Activated CD4-positive, alpha-beta memory T cell treated with anti-CD3 and anti-CD28 coated beads for 36 hours (primary cell): ENCODE measurements at places on chromosomes 4 and X. TPM values are rescaled to one million over a fixed set of nuclear protein-coding genes. Genes with fewer than 3 reads are reported as not detected.

Gene ZDHHC15
- 0.22 TPM for total RNA-seq

Gene RENBP
- total RNA-seq, result 8.2 TPM

- H3K36me3 ChIP-seq, result no peaks in the 10 kb centered on the region
- H3K27ac ChIP-seq, result no peak overlapping the region
- H3K4me1 ChIP-seq, result peaks cover 7% of the 10 kb centered on the region
- DNase-seq, result peak; percentile 74
- H3K27me3 ChIP-seq, result no peaks in the 10 kb centered on the region
- no peak overlapping the region for H3K4me3 ChIP-seq
These were observed 23.5 kb downstream of the TLR10 start for GRCh38 chr4:38759113-38759789.

DNA sequence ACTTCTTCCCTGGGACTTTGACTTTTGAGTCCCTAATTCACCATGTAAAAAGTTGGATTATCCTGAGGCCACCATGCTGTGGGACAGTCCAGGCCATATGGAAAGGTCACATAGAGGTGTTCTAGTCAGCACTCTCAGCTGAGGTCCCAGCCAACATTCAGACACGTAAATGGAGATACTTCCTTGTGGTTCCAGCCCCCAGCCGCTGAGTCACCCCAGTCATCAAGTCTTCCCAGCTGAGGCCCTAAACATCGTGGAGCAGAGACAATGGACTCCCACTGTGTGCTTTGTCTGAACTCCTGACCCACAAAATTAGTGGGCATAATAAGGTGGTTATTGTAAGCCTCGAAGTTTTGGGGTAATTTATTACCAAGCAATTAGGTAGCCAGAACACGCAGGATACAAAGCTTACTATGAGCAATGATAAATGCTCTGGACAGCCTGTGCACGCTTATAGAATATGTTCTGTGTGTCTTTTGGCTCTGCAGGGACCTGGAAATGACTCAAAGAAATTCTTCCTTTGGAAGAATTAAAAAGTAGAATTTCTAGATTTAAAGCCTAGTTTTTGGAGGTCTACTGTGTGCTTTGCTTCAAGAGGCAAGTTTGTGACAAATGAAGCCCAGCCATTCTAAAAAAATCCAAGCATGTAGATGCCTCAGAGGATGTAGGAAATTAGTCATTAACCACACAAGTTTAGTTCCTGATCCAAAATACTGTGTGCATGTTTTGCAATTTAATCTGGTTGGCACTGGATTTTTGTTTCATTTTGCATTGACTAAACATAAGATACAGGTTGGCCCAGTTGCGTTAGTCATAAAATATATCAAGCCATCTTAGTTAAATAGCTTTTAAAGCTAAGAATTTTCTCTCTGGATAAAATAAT lies 33.2 kb upstream of the SLC9A7 start:
- H3K4me1 ChIP-seq, result peaks cover 19% of the 10 kb centered on the region
- peak; percentile 35 for DNase-seq
- H3K27ac ChIP-seq, result no peak overlapping the region
- H3K27me3 ChIP-seq, result no peaks in the 10 kb centered on the region

Gene POF1B
- 0.22 TPM for total RNA-seq

GRCh38 chr4:687971-688853 lies 739 bp downstream of the SLC49A3 start:
- H3K4me3 ChIP-seq, result no peak overlapping the region
- no peak overlapping the region for H3K27ac ChIP-seq
- H3K27me3 ChIP-seq, result peaks cover 15% of the 10 kb centered on the region

Gene NPY1R
- total RNA-seq, result not detected

Gene PPP2R2C
- not detected for total RNA-seq

Gene MAP7D2
- 0.22 TPM for total RNA-seq

GRCh38 chr4:152806501-152807125 lies 26.9 kb downstream of the ARFIP1 start:
- peaks cover 19% of the 10 kb centered on the region for H3K36me3 ChIP-seq
- H3K4me1 ChIP-seq, result peaks cover 17% of the 10 kb centered on the region
- no peak for DNase-seq
- no peaks in the 10 kb centered on the region for H3K27me3 ChIP-seq
- H3K27ac ChIP-seq, result no peak overlapping the region
- H3K4me3 ChIP-seq, result no peak overlapping the region

DNA sequence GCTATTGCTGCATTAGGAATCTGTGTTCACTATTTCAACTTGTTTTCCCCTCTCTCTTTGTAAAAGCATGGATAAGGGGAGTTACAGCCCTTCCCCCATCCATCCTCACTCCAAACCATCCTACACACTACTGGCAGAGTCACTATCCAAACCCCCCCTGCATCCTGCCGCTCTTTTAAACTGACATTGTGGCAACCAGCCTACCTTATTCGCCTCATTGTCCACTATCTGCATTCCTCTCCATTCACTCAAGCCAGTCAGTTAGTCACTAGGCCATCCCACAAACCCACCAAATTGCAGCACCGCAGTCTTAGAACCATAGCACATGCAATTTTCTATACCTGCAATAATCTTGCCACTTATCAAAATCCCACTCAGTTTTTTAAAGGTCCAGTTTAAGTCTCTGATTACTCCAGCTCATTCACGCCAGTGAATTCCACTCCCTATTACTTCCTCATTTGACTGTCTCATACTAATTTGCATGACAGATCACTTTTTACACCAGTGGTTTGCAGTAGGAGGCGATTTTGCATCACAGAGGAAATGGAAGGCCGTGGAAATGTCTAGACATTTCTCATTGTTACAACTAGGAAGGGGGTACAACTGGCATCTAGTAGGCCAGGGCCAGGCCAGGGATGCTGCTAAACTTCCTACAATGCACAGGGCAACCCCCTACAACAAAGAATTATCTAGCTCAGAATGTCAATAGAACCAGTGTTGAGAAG lies 181.8 kb downstream of the HS6ST2 start:
- peaks cover 24% of the 10 kb centered on the region for H3K4me1 ChIP-seq
- peak; percentile 8 for DNase-seq
- H3K27ac ChIP-seq, result no peak overlapping the region
- H3K36me3 ChIP-seq, result no peaks in the 10 kb centered on the region
- H3K4me3 ChIP-seq, result no peak overlapping the region
- no peaks in the 10 kb centered on the region for H3K27me3 ChIP-seq

Gene HMX1
- total RNA-seq, result not detected

- no peaks in the 10 kb centered on the region for H3K27me3 ChIP-seq
- no peak for DNase-seq
- H3K36me3 ChIP-seq, result no peaks in the 10 kb centered on the region
- H3K4me3 ChIP-seq, result no peak overlapping the region
These were observed 40.5 kb downstream of the HMGB2 start for GRCh38 chr4:173293663-173294062.

Gene CENPVL3
- total RNA-seq, result not detected

Gene MGAT4D
- total RNA-seq, result not detected

GRCh38 chr4:59671037-59671436 lies 1529.1 kb upstream of the ADGRL3 start:
- H3K36me3 ChIP-seq, result no peaks in the 10 kb centered on the region
- H3K4me3 ChIP-seq, result no peak overlapping the region
- H3K4me1 ChIP-seq, result no peaks in the 10 kb centered on the region
- H3K27ac ChIP-seq, result no peak overlapping the region

- H3K4me3 ChIP-seq, result no peak overlapping the region
- no peak for DNase-seq
- no peak overlapping the region for H3K27ac ChIP-seq
- no peaks in the 10 kb centered on the region for H3K4me1 ChIP-seq
- no peaks in the 10 kb centered on the region for H3K36me3 ChIP-seq
These were observed 2.9 kb downstream of the DOK7 start for GRCh38 chr4:3465698-3466671.

Gene CD38
- total RNA-seq, result 12.0 TPM

DNA sequence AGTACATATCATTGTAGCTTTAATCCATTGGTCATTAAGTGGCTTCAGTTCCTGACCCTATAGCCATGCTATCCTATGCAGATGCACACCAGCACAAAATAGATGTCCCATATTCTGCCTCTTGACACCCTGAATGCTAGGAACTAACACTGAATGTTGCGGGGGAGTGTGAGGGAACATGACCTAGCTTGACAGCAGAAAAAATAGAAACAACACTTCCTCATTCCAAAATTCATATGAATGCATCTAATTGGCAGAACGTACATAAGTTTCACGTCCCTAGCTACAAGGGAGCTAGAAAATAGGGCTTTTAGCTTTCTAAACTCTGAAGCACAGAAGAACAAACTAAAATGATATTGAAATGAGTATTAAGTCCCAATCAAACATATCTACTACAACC lies 14.4 kb upstream of the DCAF8L1 start:
- H3K27ac ChIP-seq, result no peak overlapping the region
- no peak overlapping the region for H3K4me3 ChIP-seq
- H3K36me3 ChIP-seq, result no peaks in the 10 kb centered on the region
- H3K4me1 ChIP-seq, result no peaks in the 10 kb centered on the region

Gene WNK3
- 0.46 TPM for total RNA-seq

GRCh38 chr4:44725166-44725565 lies 1.2 kb downstream of the GNPDA2 start:
- no peak overlapping the region for H3K27ac ChIP-seq
- peak overlapping the region; percentile 92 for H3K4me3 ChIP-seq
- peaks cover 41% of the 10 kb centered on the region for H3K4me1 ChIP-seq

Gene RASGEF1B
- total RNA-seq, result 4.6 TPM

DNA sequence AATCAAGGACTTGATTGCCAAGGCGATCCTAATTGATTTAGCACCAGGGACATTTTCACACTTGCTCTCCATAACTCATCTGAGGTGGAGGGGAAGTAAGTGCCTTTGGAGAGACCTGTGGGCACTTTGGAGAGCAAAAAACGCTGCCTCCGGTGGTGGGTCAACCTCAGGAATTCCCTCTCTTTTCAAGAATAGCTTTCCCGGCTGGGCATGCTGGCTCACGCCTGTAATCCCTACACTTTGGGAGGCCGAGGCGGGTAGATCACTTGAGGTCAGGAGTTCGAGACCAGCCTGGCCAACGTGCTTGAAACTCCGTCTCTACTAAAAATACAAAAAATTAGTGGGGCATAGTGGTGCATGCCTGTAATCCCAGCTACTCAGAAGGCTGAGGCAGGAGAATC lies 49.2 kb downstream of the PRPS1 start:
- no peak for DNase-seq
- peaks cover 65% of the 10 kb centered on the region for H3K4me1 ChIP-seq
- peak overlapping the region; percentile 94 for H3K27ac ChIP-seq
- no peaks in the 10 kb centered on the region for H3K27me3 ChIP-seq
- H3K4me3 ChIP-seq, result peak overlapping the region; percentile 86

- no peak overlapping the region for H3K4me3 ChIP-seq
- H3K27me3 ChIP-seq, result no peaks in the 10 kb centered on the region
- no peak for DNase-seq
- H3K27ac ChIP-seq, result no peak overlapping the region
- H3K4me1 ChIP-seq, result no peaks in the 10 kb centered on the region
- H3K36me3 ChIP-seq, result no peaks in the 10 kb centered on the region
These were observed 504.2 kb upstream of the TENM3 start for GRCh38 chr4:181739031-181739430.

DNA sequence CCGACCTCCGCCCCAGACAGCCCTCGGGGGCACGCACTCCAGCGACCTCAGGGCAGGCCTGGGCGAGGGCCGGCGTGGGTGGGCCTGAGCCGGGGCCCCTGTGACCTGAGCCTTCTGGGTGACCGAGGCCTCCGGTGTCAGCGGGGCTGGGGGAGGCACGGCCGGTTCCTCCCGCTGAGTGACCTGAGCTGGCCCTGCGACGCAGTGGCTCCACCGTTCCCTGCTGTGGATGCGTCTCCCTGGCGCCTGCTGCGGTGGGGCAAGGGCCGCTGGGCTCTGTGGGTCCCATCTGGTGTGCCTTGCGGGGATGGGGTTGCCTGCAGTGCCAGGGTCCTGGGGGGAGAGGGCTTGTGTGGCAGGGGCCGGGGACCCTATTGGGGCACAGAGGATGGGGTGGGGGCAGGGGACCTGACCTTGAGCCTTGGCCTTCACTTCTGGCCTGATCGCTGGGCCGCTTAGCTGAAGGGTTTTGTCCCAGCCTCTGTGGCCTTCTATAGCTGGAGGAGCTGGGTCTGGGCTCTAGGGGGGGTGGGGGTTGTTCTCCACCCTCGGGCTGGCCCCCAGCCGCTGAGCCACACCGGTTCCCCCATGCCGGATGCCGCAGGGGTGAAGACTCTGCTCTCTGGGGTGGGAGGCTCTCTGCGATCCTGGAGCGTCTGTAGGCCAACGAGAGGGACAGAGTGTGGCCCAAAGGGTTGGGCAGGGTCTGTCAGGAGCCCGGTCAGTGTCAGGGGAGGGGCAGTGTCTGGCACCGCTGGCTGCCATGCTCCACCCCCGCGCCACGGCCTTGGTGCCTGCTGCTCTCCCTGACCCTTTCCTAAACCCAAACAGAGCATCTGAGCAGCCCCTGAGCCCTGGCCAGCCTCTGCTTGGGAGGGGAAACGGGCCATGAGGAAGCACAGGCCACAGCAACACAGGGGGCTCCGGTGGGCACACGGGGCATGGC lies 2.3 kb downstream of the NAT8L start:
- H3K27me3 ChIP-seq, result peaks cover 20% of the 10 kb centered on the region
- no peak for DNase-seq
- no peaks in the 10 kb centered on the region for H3K36me3 ChIP-seq
- no peak overlapping the region for H3K4me3 ChIP-seq
- peaks cover 2% of the 10 kb centered on the region for H3K4me1 ChIP-seq
- no peak overlapping the region for H3K27ac ChIP-seq

- peaks cover 47% of the 10 kb centered on the region for H3K27me3 ChIP-seq
- peak overlapping the region; percentile 29 for H3K4me3 ChIP-seq
- no peaks in the 10 kb centered on the region for H3K36me3 ChIP-seq
These were observed 1.3 kb downstream of the PARM1 start for GRCh38 chr4:74934016-74934831.

- H3K27ac ChIP-seq, result no peak overlapping the region
- no peak for DNase-seq
- no peak overlapping the region for H3K4me3 ChIP-seq
- no peaks in the 10 kb centered on the region for H3K27me3 ChIP-seq
- no peaks in the 10 kb centered on the region for H3K36me3 ChIP-seq
These were observed 40.4 kb upstream of the PCDH18 start for GRCh38 chr4:137572647-137573046.

DNA sequence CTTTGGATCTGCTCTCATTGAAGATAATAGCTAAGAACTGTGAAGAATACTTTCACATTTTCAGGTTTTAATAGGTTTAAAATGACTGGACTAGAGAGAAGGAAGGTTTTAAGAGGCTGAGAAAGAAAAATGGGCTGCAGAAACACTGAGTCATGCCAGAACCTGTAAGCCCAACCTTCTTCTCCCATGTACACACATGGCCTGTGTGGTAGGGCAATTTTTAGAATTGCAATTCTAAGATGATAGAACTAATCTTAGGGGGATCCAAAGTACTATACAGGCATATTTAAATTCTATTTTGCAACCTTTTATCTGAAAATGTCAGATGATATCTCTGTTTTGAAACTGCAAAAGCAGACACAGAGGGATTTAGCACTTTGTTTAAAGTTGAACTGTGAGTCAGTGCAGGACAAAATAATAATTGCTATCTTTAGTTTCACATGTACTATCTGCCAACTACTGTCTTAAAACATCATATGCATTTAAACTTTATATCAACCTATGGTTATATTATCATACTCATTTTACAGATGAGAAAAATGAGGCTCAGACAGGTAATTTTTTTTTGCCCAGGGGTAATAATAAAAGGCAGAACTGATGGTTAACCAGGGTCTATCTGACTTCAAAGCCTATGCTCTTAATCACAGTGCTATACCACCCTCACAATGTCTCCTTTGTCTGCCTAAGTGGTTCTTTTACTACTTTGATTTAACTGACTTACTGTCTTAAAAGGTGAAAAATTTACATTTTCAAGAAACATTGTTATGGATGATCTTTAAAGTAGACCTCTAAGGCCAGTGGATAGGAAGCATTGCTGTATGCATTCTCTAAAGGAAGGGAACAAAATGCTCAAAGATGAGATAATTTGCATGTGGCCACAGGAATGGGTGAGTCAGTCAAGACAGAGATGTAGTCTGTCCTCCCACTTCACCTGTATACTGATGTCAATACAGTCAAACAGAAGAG lies 4.3 kb downstream of the TMPRSS11E start:
- peaks cover 19% of the 10 kb centered on the region for H3K4me1 ChIP-seq
- H3K27me3 ChIP-seq, result no peaks in the 10 kb centered on the region
- no peak for DNase-seq
- H3K36me3 ChIP-seq, result no peaks in the 10 kb centered on the region
- no peak overlapping the region for H3K4me3 ChIP-seq
